Activated T-helper 2 cell treated with anti-CD3 and anti-CD28 coated beads, Interferon-gamma antibody, Interleukin-2, Interleukin-4, amounts not matched to agents 10 μg/mL and 5 μg/mL and 100 μg/mL, durations not matched to agents 14 hours and 24 hours and 36 hours (primary cell): ENCODE measurements at places on chromosomes 16 and 17. TPM values are rescaled to one million over a fixed set of nuclear protein-coding genes. Genes with fewer than 3 reads are reported as not detected.

Gene CTRB2
- total RNA-seq: not detected in 2 replicates

GRCh38 chr16:24974859-24975258, 40.3 kb downstream of the ARHGAP17 start:
- DNase-seq: no peak

DNA sequence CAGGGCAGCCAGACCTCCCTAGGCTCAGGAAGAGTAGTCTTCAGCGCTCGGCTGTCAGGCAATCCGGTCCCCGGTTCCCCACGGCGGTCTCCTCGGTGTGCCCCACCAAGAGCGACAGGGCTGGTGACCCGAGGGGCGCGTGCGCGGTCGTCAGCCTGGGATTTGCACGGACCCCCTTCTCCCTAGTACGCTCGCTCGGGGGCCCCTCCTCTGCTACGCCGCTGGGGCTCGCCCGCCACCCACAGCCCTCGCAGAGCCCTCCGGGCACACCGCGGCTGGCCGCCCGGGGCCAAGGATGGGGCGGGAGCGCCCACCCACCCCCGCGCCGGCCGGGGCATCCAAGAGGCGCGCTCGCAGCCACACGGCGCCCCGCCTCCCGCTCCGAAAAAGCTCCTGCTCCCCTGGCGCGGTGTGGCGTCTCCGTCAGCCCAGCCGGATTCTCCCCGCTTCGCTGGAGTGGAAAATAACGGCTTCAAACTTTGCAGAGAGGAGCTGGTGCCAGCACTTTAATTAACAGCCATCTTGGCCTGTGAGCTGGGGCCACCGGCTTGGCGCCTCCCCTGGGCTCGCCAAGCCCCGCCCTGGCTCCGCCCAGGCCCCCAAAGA, 2.1 kb upstream of the C1QL1 start:
- no peak for DNase-seq

GRCh38 chr17:14580499-14580898, 279.6 kb downstream of the HS3ST3B1 start:
- no peak for DNase-seq

DNA sequence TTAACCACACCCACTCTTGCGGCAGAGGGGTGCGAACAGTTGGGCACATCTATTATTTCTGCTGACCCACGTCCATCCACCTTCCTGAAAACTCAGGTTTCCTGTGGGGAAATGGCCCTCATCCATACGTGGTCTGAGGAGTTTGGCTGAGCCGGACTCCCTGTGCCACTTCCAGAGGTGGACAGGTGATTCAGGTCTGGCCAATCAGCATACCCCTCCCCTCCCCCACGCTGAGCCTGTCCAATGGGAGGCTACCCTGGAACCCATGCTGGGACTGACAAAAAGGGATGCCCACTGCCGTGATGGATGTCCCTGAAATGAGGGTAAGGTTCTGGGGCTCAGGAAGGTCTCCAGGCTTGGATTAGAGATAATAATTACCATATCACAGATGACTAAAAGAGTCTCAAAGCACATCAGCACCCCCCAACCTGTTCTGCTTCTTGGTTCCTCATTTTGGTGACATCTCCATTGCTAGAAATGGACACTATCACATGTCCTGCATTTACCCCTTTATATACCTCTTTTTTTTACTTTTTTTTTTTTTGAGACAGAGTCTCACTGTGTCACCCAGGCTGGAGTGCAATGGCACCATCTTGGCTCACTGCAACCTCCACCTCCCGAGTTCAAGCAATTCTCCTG, 5.3 kb upstream of the MAPK7 start:
- DNase-seq: no peak

Gene KREMEN2
- 0.09 TPM in 1 of 2 replicates, not detected in the other for total RNA-seq

DNA sequence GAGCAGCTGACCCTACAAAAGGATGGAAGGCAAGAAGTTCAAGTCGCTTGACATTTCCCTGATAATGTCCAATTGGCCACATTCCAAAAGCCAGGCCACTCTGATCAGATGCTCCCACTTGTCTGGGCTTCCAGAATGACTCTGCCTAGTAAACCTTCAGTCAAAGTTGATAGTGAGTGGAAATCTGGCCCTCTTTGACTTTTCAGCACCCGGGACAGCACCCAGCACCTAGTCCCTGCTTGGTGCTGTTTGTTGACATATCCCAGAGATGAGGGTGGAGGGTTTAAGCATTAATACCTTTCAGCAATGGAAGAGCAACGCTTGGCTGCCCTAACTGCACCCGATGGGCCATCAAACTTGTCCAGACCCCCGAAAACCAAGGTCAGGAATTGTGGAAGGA, 131.3 kb downstream of the AIPL1 start:
- no peak for DNase-seq

DNA sequence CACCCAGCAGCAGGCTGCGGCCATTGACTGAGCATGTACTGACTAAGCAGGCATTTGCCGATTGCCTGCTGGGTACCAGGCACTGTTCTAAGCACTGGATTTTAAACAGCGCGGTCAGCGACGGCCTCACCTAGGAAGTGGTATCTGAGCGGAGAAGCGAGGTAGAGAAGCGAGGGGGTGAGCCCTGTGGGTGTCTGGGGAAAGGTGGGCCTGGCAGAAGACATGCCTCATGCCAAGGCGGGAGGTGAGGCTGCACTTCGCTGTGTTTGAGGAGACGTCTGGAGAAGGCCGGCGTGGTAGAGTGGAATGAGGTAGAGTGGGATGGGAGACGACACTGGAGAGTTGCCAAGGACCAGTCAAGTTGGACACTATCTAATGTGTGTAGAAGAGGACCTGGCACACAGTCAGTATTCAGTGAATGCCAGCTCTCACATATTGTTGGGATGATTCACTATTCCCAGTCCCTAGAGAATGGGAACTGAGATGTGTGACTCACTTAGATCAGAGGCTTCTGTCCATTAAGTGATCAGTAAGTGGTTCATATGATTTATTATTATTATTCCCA, 14.4 kb downstream of the SYCE1L start:
- no peak for DNase-seq

- DNase-seq: no peak
Observed at GRCh38 chr17:2560658-2561057, 32.8 kb upstream of the PAFAH1B1 start.

- DNase-seq: peak; percentile 18
Observed at GRCh38 chr16:70738083-70738977, 52.5 kb upstream of the MTSS2 start.

DNA sequence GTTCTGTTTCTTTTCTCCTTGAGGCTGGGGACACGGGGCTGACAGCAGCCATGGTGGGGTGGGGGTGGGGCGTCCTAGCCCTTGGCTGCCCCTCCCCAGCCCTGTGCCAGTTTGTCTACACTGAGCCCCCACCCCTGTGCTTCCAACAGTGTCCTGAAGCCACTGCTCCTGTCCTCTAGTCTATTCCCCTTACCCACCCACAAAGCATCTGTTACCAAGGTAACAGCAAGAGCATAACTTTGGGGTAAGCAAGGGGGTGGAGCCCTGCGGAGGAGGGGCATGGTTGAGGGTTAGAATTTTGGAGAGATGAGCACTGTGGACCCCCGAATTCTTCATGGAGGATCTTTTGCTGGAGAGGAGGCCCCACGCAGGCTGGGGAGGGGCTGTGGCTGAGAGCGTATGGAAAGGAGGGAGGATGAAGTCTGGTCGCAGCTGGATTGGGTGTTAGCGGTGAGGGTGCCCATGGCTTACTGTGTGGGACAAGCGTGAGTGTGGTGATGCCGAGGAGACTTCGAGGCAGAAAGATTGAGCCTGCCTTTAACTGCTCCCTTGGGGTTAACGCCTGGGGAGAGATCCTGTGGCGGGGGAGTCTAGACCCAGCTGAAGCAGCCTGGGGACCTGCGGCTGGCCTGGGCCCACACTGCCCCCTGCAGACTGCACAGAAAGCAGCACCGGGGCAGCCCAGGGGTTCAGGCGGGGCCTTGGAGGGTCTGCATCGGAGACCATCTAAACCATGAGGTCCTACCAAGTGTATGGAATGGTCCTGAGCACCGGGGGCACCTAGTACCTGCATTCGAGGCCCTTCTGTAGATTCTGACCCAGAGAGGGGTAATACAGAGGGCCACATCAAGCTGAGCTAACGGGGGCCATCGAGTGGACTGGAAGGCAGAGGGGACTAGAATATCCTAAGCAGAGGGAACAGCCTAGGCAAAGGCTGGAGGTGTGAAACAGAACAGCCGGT, 6.1 kb upstream of the STAC2 start:
- DNase-seq: peak; percentile 31

Gene TBC1D3
- not detected in 2 replicates for total RNA-seq

- no peak for DNase-seq
Observed at GRCh38 chr17:75542728-75543336, 17.3 kb downstream of the LLGL2 start.

Gene CALB2
- total RNA-seq: not detected in 2 replicates

GRCh38 chr17:41026715-41027471, at the start of gene KRTAP1-5:
KRTAP1-5 (minus strand) TSS chr17:41027208; CDS start chr17:41027155, 53 bp downstream.
- DNase-seq: no peak

DNA sequence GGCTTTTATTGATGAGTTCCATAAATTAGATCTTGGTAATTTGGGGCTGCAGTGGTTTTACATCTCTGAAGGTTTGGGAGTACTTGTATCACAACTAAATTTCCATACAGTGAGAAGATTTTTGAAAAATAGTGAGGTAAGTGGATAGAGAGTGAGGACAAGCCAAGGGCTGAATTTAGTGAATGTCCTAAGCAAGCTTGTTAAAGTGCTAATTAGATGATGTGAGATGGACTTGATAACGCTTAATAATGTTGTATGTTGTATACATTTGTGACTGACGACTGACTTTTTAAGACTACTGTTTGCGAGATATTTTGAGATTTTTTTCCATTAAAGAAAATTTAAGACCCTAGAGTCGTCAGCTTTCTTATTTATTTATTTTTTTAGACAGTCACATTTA, 3.9 kb downstream of the NFATC3 start:
- DNase-seq: no peak

Gene METTL26
- 128 and 131 TPM in 2 replicates for total RNA-seq

Gene PDF
- 15.5 and 17.8 TPM in 2 replicates for total RNA-seq
